Lower lobe of right lung (tissue), 2 donors: ENCODE measurements at places on chromosomes 11 and 22. TPM values are rescaled to one million over a fixed set of nuclear protein-coding genes. Genes with fewer than 3 reads are reported as not detected.
A peak's percentile ranks its signal among the peaks of the same experiment; 100 is the strongest.

- H3K36me3 ChIP-seq = peaks cover 100% of the 10 kb centered on the region
- no peak overlapping the region for H3K27ac ChIP-seq
- no peak for DNase-seq
- H3K27me3 ChIP-seq = no peaks in the 10 kb centered on the region
These were observed 10.9 kb downstream of the MADD start for GRCh38 chr11:47280860-47281259.

GRCh38 chr11:121591405-121592033, 138.8 kb upstream of the SORL1-AS1 start:
- peaks cover 64% of the 10 kb centered on the region for H3K36me3 ChIP-seq
- no peak overlapping the region for H3K27ac ChIP-seq
- H3K4me3 ChIP-seq = no peak overlapping the region
- peaks cover 9% of the 10 kb centered on the region for H3K4me1 ChIP-seq

GRCh38 chr11:109155291-109155690, 266.7 kb upstream of the C11orf87 start:
- H3K36me3 ChIP-seq = no peaks in the 10 kb centered on the region
- no peak for DNase-seq
- peaks cover 7% of the 10 kb centered on the region for H3K4me1 ChIP-seq
- no peak overlapping the region for H3K27ac ChIP-seq

- H3K27ac ChIP-seq = no peak overlapping the region
- H3K4me3 ChIP-seq = no peak overlapping the region
- no peaks in the 10 kb centered on the region for H3K27me3 ChIP-seq
- H3K36me3 ChIP-seq = no peaks in the 10 kb centered on the region
These were observed 49.9 kb downstream of the TSPAN18 start for GRCh38 chr11:44776551-44777208.

DNA sequence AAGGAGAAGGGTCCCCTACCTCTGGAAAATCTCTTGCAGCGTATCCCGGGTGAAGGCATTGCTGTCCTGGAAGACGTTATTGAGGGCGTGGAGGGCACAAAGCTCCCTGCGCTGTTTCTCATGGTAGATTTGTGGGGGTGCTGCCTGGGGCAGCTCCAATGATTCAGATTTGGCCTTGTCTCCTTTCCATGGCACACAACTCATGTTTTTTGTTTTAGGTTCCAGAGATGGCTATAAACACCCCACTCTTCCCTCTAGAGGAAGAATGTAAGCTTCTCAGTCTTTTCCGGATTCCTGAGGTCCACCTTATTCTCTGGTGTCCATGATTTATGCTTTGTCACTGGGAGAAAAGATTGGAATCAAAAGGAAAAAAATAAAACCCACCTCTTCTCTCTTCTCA, 959 bp downstream of the JOSD1 start:
- no peaks in the 10 kb centered on the region for H3K27me3 ChIP-seq
- H3K27ac ChIP-seq = peak overlapping the region; percentile 98
- peak overlapping the region; percentile 79 for H3K4me3 ChIP-seq
- DNase-seq = no peak

DNA sequence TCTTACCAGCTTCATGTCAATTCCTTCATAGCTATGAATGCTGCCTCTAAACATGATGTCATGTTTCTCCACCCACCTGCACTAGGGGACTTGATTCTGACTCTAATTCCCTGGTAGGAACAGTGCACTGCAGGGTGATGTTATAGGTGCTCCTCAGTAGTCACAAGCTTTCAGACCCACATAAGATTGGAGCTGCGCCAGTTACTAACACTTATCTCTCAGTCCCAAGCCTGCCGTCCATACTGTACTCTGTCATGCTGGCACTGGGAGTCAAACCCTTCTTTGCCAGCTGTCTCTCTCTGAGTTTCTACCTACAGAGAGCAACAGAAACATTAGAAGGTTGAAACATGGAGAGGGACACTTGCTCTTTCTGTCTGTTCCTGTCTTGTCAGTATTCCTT, 5.5 kb downstream of the OR56A1 start:
- H3K4me1 ChIP-seq = no peaks in the 10 kb centered on the region
- H3K27ac ChIP-seq = no peak overlapping the region
- H3K36me3 ChIP-seq = no peaks in the 10 kb centered on the region
- no peaks in the 10 kb centered on the region for H3K27me3 ChIP-seq
- H3K4me3 ChIP-seq = no peak overlapping the region

DNA sequence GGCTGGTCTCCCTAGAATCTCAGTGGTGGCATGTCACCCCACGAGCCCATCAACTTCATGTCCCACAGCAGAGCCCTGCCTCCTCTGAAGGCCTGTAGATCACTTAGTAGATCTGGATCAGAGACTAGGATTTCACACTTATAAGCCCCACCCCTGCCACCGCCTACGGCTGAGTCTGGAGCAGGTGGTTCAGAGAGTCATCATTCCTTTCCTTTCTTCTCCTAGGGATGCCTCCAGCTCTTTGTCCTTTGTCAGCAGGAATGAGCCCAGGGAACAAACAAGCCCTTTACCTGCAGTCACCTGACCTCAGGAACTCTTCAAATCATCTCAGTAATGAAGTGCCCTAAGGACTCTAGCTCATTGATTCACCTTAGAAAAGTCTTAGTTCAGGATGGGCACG, 37.8 kb downstream of the SCGB1A1 start:
- no peaks in the 10 kb centered on the region for H3K4me1 ChIP-seq
- H3K27ac ChIP-seq = no peak overlapping the region
- no peaks in the 10 kb centered on the region for H3K36me3 ChIP-seq

DNA sequence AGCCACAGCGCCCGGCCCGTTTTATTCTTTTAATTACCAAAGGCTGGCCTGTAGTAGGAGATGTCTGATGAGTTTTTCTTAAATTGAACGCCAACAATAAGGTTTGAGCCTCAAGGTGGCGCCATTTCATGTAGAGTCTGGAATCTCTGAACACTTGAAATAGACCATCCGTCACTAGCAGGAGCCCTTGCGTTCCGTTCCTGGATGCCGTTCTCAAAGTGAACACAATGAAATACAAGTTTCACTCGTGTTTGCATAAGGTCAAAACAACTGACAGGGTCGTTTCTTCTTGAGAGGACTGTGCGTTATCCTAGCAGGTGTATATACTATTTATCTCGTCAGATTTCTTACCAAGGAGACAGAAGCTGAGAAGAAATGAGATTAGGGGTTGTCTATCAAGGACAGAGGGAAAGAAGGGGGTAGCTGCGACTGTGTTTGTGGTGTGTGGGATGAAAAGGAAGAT, 18.7 kb upstream of the SCGB1D1 start:
- H3K36me3 ChIP-seq = no peaks in the 10 kb centered on the region
- H3K27me3 ChIP-seq = peaks cover 37% of the 10 kb centered on the region
- H3K4me3 ChIP-seq = no peak overlapping the region
- H3K4me1 ChIP-seq = peaks cover 8% of the 10 kb centered on the region
- H3K27ac ChIP-seq = no peak overlapping the region

GRCh38 chr11:17918049-17918605, 94.7 kb downstream of the SERGEF start:
- peaks cover 8% of the 10 kb centered on the region for H3K36me3 ChIP-seq
- no peaks in the 10 kb centered on the region for H3K4me1 ChIP-seq
- no peaks in the 10 kb centered on the region for H3K27me3 ChIP-seq
- H3K4me3 ChIP-seq = no peak overlapping the region
- no peak overlapping the region for H3K27ac ChIP-seq
- DNase-seq = no peak

GRCh38 chr11:132008226-132008625, 637.8 kb downstream of the NTM start:
- no peak overlapping the region for H3K27ac ChIP-seq
- no peak for DNase-seq
- peaks cover 14% of the 10 kb centered on the region for H3K27me3 ChIP-seq
- H3K4me3 ChIP-seq = no peak overlapping the region

DNA sequence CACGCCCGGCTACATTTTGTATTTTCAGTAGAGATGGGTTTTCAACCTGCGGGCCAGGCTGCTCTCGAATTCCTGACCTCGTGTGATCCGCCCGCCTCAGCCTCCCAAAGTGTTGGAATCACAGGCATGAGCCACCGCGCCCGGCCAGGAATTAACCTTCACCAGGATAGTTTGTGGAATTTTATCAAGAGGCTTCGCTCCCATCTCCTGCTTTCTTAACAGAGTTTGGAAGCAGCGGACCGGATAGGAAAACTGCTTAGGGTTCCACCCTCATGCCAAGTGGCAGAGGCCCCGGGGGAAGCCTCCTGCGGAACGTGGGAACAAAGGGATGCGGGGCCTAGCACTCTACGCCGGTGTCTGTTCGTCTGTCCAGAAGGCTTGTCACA, 229.9 kb downstream of the ST3GAL4 start:
- no peak for DNase-seq
- H3K27ac ChIP-seq = no peak overlapping the region
- no peaks in the 10 kb centered on the region for H3K36me3 ChIP-seq
- H3K4me1 ChIP-seq = peaks cover 13% of the 10 kb centered on the region
- H3K4me3 ChIP-seq = peak overlapping the region; percentile 4
- H3K27me3 ChIP-seq = no peaks in the 10 kb centered on the region

DNA sequence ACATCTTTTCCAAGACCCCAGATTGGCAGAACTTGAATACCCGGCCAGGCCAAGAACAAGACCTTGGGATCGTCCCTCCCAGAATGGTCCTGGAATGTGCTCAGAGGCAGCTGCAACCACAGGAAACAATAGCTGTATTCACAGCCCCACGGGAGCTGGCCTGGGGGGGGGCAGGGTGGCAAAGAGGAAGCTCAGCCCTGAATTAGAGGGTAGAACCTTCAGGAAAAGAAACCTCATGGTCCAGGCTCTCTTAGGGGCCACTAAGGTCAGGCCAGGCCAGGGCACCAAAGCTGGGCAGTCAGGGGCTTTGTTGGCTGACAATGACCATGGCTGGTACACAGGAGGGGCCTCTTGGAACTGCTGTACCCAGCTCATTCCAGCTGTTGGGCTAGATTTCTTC, 17.3 kb downstream of the RPL27A start:
- H3K4me3 ChIP-seq = no peak overlapping the region
- H3K27me3 ChIP-seq = no peaks in the 10 kb centered on the region
- peaks cover 7% of the 10 kb centered on the region for H3K4me1 ChIP-seq
- H3K27ac ChIP-seq = peak overlapping the region; percentile 26
- peaks cover 88% of the 10 kb centered on the region for H3K36me3 ChIP-seq

DNA sequence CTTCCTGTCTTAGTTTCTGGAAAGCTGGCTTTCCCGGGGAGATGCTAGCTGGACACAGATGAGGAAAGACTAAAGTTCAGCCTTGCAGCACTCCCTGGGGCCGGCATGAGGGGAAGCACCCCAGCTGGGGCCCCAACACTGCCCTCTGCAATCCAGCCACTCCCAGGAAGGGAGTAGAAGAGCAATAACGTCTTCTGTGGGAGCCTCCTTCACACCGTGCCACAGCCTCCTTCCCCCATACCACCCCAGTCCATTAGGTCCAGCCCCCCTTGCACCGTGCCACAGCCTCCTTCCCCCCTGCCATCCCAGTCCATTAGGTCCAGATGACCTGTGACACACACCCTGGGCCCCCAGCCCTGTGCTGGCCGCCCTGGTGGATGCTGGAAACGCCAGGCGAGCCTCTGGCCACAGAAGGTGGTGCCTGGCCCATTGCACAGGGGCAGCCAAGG, 44.1 kb upstream of the PRDM11 start:
- no peak for DNase-seq
- no peak overlapping the region for H3K4me3 ChIP-seq
- H3K36me3 ChIP-seq = no peaks in the 10 kb centered on the region
- H3K4me1 ChIP-seq = peaks cover 10% of the 10 kb centered on the region
- no peak overlapping the region for H3K27ac ChIP-seq

- peaks cover 96% of the 10 kb centered on the region for H3K4me1 ChIP-seq
- peaks cover 30% of the 10 kb centered on the region for H3K36me3 ChIP-seq
- peak; percentile 100 for DNase-seq
- peak overlapping the region; percentile 33 for H3K4me3 ChIP-seq
- no peaks in the 10 kb centered on the region for H3K27me3 ChIP-seq
These were observed 100.5 kb downstream of the ZBTB16 start for GRCh38 chr11:114159802-114160632.

- H3K4me1 ChIP-seq = peaks cover 39% of the 10 kb centered on the region
- no peak overlapping the region for H3K27ac ChIP-seq
- no peaks in the 10 kb centered on the region for H3K27me3 ChIP-seq
- no peak for DNase-seq
- H3K4me3 ChIP-seq = no peak overlapping the region
- peaks cover 59% of the 10 kb centered on the region for H3K36me3 ChIP-seq
These were observed 8.8 kb downstream of the HSPA8 start for GRCh38 chr11:123052901-123053721.

- no peak overlapping the region for H3K27ac ChIP-seq
- H3K4me3 ChIP-seq = no peak overlapping the region
- no peaks in the 10 kb centered on the region for H3K36me3 ChIP-seq
- DNase-seq = no peak
- H3K27me3 ChIP-seq = no peaks in the 10 kb centered on the region
These were observed 108.7 kb upstream of the THY1 start for GRCh38 chr11:119531623-119532022.

DNA sequence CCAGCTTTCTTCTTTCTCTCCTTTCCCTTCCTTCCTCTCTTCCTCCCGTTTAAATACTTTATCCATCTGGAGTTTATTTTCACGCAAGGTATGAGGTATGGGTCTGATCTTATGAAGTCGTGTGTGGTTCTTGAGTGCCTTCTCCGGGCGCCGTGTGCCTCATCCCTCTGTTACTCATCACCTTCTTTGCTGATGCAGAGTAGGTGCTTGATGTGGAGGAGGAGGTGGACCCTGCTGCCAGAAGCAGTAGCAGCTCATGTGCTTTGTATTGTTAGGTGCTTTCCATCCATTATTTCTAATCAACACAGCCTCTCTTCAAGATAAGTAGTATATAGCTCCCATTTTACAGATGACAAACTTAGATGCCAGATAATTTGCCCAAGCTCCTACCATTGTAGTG, 47.0 kb downstream of the TNRC6B start:
- H3K27me3 ChIP-seq = no peaks in the 10 kb centered on the region
- peaks cover 7% of the 10 kb centered on the region for H3K36me3 ChIP-seq
- peaks cover 30% of the 10 kb centered on the region for H3K4me1 ChIP-seq
- no peak for DNase-seq
- H3K27ac ChIP-seq = no peak overlapping the region
- H3K4me3 ChIP-seq = no peak overlapping the region

DNA sequence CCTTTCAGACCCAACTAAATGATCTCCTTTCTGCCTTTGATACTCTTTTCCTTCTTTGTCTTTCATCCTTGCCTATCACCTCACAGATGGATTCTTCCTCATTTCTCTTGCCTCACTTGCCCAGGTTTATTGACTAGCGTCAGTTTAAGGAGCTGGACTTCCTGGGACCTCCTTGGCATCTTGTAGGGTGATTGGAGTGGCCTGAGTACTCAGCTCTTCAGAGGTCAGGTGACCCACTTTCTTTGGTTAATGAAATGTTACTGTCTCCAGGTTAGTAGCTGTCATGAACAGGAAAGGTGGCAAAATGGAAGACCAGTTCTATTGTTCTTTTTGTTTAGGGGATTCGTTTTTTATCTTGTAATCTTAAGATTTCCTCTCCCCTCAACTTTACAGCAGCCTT, 4.6 kb upstream of the BACE1-AS start:
- no peak overlapping the region for H3K27ac ChIP-seq
- DNase-seq = no peak
- no peaks in the 10 kb centered on the region for H3K4me1 ChIP-seq
- H3K4me3 ChIP-seq = no peak overlapping the region
- H3K27me3 ChIP-seq = no peaks in the 10 kb centered on the region
- H3K36me3 ChIP-seq = peaks cover 96% of the 10 kb centered on the region

DPAGT1 gene
- total RNA-seq = 40.6 TPM

HBB gene
- 323 TPM for total RNA-seq

TAGLN gene
- 297 TPM for total RNA-seq

RRAS2 gene
- 35.8 TPM for total RNA-seq

OR52E8 gene
- total RNA-seq = not detected

NAV2 gene
- 36.9 TPM for total RNA-seq

OSM gene
- total RNA-seq = 1.1 TPM
